Activated T-helper 1 cell treated with anti-CD3 and anti-CD28 coated beads, Interleukin-12 subunit alpha, Interleukin-12 subunit beta, Interleukin-2, Interleukin-4 antibody, amounts not matched to agents 30 ng/mL and 10 ng/mL and 1 ng/mL, durations not matched to agents 14 hours and 24 hours and 36 hours (primary cell): ENCODE measurements at places on chromosomes 13 and 19. TPM values are rescaled to one million over a fixed set of nuclear protein-coding genes. Genes with fewer than 3 reads are reported as not detected.

The ATP11A gene
- total RNA-seq: 90.4 and 97.8 TPM in 2 replicates

GRCh38 chr13:106883976-106884375 lies 316.0 kb upstream of the ARGLU1 start:
- no peaks in the 10 kb centered on the region for H3K27me3 ChIP-seq
- H3K27ac ChIP-seq: no peak overlapping the region
- H3K36me3 ChIP-seq: no peaks in the 10 kb centered on the region
- H3K4me3 ChIP-seq: no peak overlapping the region
- H3K4me1 ChIP-seq: no peaks in the 10 kb centered on the region
- no peak for DNase-seq

DNA sequence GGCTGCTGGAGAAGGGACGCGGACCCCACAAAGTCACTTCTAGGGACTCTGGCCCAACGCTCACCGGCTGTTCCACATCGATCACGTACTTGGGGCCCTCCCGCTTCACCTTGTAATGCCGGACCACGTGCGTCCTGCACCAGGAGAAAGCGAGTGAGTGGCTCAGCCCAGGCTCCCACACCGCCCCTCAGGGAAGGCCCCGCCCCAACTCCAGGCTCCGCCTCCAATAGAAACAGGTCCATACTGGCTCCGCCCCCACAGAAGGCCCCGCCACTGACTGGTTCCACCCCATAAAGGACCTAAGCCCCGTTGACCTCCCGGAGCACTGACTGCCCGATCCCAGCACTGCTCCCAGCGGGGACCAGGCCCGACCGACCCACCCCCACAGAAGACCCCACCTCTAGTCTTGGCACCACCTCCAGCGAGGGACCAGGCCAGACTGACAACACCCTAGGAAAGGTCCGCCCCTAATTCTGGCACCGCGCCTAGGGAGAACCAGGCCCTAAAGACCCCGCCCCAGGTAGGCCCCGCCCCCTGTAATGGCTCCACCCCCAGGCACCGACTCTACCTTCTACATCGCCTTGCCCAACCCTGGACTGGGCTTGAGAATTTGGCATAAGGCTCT lies 11.3 kb downstream of the STAP2 start:
- peak overlapping the region; percentile 84 for H3K4me3 ChIP-seq
- peaks cover 5% of the 10 kb centered on the region for H3K36me3 ChIP-seq

The ADAT3 gene
- 8.4 and 9.6 TPM in 2 replicates for total RNA-seq

DNA sequence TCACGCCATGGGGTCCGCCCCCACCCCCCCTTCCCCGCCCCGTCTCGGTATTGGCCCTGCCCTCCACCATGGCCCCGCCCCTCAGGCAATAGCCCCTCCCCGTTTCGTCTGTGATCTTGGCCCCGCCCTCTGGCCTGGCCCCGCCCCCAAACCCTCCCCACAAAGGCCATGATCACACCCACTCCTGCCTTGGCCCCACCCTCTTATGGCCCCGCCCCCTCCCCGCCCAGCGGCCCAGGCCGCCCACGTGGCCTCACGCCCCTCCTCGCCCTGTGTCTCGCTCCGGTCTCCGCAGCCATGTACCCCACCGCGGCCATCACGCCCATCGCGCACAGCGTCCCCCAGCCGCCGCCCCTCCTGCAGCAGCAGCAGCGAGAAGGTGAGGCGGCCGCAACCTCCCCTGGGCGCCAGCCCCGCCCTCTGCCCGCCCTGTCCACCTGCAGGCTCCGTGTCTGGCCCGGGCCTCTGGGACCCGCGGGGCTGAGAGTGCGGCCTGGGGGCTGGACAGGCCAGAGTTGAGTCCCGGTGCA lies 61.3 kb downstream of the CELF5 start:
- no peaks in the 10 kb centered on the region for H3K4me1 ChIP-seq
- H3K27me3 ChIP-seq: peaks cover 14% of the 10 kb centered on the region
- H3K36me3 ChIP-seq: no peaks in the 10 kb centered on the region
- DNase-seq: no peak
- H3K27ac ChIP-seq: no peak overlapping the region

DNA sequence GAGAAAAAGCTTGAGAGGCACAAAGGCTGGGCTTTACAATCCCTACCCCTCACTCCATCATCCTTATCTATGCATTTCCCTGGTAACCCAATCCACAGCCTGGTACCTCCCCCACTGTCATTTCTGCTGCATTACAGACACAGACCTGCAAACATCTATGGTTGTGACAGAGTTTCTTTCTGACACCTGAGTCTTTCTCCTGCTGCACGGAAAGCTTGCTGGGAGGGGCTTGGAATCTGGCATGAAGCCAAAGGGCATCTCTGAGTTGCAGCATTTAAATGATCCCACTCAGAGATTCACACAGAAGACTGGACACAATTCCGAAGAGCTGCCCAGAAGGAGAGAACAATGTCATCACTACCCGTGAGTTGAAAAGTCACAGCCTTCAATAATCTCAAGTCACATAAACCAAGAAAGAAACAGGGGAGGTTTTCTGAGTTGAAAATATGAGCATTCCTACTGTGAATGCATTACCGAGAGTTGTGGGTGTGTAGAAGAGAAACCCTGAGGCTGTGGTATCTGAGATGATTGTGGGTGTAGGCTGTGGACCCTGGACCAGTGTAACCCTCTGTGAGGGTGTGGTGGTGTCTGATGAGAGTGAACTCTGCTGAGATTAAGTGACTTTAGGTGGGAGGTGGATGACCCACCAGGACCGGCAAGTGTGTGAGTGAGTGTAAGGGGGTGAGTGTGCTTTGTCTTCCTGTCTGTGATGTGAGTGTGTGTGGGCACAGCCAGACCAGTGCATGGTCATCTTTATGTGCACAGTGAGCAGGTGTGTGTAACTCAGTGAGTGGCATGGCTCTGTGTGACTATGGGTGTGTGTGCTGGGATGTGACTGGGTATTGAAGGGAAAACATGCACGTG lies at the start of gene LGALS14:
LGALS14 (plus strand) TSS at position 301 of the 864 bp plus-strand sequence; CDS start at position 349, 48 bp downstream.
- H3K36me3 ChIP-seq: peaks cover 14% of the 10 kb centered on the region
- H3K4me3 ChIP-seq: peak within 1 kb of the TSS; percentile 53
- no peaks in the 10 kb centered on the region for H3K27me3 ChIP-seq
- peaks cover 34% of the 10 kb centered on the region for H3K4me1 ChIP-seq
- H3K27ac ChIP-seq: peak within 1 kb of the TSS; percentile 88

The KLHL1 gene
- total RNA-seq: not detected in 2 replicates

DNA sequence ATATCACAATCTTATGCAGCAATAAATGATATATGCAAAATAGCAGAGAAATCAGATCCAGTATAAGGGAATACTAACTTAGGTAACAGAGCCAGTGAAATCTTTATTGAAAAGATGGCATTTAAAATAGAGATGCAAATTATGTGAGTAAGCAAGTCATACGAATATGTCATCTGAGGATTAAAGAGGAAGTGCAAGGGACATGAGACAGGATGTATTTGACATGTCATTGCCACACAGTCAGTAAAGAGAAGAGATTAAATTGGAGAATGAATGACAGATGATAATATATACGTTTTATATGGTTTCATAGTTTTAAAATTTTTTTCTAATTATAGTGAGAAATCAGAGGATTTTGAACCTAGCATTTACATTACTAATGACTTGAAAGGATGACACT lies 426.4 kb downstream of the SLITRK5 start:
- no peaks in the 10 kb centered on the region for H3K36me3 ChIP-seq
- no peaks in the 10 kb centered on the region for H3K4me1 ChIP-seq
- no peaks in the 10 kb centered on the region for H3K27me3 ChIP-seq
- DNase-seq: no peak
- H3K27ac ChIP-seq: no peak overlapping the region

The SIGLEC12 gene
- total RNA-seq: 0.52 and 0.54 TPM in 2 replicates

DNA sequence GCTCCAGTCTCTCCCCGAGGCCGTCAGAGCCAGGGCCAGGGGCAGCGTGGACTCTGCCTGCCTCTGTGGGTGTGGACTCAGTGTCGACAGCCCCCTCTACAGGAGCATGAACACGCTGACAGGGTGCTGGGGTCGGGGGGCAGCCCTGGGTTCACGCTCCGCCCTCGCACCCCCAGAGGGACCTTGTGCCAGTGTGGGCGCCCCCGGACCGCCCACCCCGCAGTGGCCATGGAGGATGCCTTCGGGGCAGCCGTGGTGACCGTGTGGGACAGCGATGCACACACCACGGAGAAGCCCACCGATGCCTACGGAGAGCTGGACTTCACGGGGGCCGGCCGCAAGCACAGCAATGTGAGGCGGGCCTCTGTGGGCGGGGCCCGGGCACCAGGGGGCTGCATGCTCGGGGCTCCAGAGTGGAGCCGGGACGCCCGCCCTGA lies 8.3 kb downstream of the TRPM4 start:
- no peak overlapping the region for H3K4me3 ChIP-seq
- H3K4me1 ChIP-seq: no peaks in the 10 kb centered on the region
- DNase-seq: no peak
- H3K36me3 ChIP-seq: no peaks in the 10 kb centered on the region
- no peak overlapping the region for H3K27ac ChIP-seq

GRCh38 chr13:76965759-76966421 lies 17.6 kb downstream of the ACOD1 start:
- H3K27ac ChIP-seq: no peak overlapping the region
- peaks cover 3% of the 10 kb centered on the region for H3K27me3 ChIP-seq
- H3K4me3 ChIP-seq: no peak overlapping the region
- H3K4me1 ChIP-seq: no peaks in the 10 kb centered on the region
- no peak for DNase-seq

- no peak overlapping the region for H3K4me3 ChIP-seq
- no peaks in the 10 kb centered on the region for H3K4me1 ChIP-seq
- no peaks in the 10 kb centered on the region for H3K27me3 ChIP-seq
- DNase-seq: no peak
Measured at GRCh38 chr19:29326351-29326750, 113.4 kb upstream of the UQCRFS1 start.

- H3K4me3 ChIP-seq: no peak overlapping the region
- no peak overlapping the region for H3K27ac ChIP-seq
- H3K27me3 ChIP-seq: peaks cover 18% of the 10 kb centered on the region
- H3K36me3 ChIP-seq: no peaks in the 10 kb centered on the region
- no peak for DNase-seq
Measured at GRCh38 chr19:33199441-33200265, 5.5 kb downstream of the LRP3 start.

- H3K4me3 ChIP-seq: no peak overlapping the region
- no peak for DNase-seq
- no peaks in the 10 kb centered on the region for H3K27me3 ChIP-seq
- peaks cover 31% of the 10 kb centered on the region for H3K36me3 ChIP-seq
Measured at GRCh38 chr13:113641426-113641825, 16.6 kb downstream of the ATP4B start.

DNA sequence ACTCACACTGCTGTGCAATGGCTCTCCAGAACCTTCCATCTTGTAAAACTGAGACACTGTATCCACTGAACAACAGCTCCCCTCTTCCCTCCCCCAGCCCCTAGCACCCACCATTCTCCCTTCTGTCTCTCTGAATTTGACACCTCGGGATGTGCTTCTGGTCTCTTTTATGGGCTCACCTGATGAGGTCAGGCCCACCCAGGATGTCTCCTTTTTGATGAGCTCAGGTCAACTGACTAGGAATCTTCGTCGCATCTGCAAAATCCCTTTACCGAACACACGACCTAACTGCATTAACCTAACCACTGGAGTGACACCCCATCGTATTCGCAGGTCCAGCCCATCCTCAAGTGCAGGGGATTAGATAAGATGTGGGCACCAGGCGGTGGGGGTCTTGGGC lies 73.9 kb downstream of the GNG7 start:
- no peak overlapping the region for H3K27ac ChIP-seq
- peaks cover 2% of the 10 kb centered on the region for H3K36me3 ChIP-seq
- no peak for DNase-seq
- H3K27me3 ChIP-seq: no peaks in the 10 kb centered on the region

DNA sequence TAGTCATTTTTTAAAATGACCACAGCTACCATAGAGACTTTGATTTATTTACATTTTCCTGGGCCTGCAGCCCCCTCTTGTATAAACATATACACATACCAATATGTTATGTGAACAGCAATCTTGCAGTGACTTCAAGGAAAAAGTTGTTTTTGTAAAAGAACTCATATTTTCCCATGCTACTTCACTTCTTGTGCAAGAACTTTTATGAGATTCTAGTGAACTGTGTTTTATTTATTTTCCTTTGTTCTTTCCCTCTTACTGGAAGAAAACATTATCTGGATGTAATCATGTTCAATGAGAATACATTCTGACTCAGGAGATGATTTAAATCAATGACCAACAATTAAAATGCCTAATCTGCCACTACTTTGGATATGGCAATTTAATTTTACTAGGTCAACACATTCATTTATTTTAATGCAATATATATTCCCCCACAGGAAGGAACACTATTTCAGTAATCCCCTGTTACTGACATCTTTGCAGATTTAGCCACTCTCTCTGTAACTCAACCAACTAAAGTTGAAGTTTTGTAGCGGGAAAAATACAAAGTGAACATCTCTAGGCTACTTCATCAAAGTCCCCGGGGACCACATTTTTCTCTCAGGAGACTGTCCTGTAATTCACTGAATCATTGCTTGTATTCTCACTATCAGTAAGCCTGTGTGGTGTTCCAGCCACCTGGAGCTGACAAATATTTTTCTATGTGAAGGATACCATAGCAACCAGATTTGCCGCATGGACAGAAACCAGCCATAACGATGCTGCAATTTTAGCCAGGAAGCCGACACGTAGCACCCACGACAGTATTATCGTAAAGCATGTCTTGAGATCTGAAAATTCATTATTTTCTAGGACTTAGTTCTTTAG lies 90.5 kb downstream of the STARD13 start:
- peaks cover 40% of the 10 kb centered on the region for H3K4me1 ChIP-seq
- DNase-seq: no peak
- H3K27me3 ChIP-seq: no peaks in the 10 kb centered on the region
- peak overlapping the region; percentile 73 for H3K27ac ChIP-seq
- H3K36me3 ChIP-seq: peaks cover 7% of the 10 kb centered on the region

The CDX2 gene
- total RNA-seq: not detected in 2 replicates

The CALR3 gene
- total RNA-seq: not detected in 2 replicates

The LAIR1 gene
- 9.2 and 9.4 TPM in 2 replicates for total RNA-seq

DNA sequence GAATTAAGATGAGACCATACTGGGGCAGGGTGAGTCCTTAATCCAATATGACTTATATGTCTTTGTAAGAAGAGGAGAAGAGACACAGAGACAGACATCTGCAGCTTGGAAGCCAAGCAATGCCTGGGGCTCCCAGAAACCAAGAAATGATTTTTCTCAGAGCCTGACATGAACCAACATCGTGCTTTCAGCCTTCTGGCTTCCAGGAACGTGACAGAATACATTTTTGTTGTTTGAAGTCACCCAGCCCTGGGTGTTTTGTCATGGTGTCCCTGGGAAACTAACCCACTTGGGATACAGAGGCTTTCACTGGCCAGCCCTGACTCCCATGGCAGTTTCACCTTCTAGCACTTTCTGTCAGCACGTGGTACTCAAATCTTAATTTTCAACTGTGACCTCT lies 95.3 kb upstream of the SLC10A2 start:
- no peak overlapping the region for H3K4me3 ChIP-seq
- no peak for DNase-seq

DNA sequence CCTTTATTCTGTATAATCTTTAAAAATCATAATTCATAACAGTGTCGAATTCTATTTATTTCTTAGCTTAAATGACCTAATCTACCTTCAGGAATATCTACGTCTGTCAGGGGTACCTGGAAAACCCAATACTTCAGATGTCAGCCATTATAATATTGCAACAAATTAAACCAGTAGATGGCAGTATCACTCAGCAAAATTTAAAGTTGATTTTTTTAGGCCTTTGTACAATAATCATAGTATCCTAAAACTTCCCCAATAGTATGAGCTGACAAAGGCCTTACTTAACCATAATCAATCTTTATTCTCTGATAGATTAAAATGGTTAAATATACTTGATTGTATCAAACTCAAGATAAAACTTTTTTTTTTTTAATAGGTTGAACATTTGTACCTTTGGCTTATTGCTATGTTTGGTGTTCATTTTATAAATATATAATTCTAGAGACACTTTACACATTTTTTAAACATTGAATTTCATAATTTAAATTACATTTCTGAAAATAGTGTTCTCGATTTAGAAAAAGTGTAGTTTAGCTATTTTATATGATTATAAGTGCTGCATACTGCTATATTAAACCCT lies 830.2 kb upstream of the SPRY2 start:
- no peak for DNase-seq
- H3K4me3 ChIP-seq: no peak overlapping the region
- H3K36me3 ChIP-seq: no peaks in the 10 kb centered on the region
- no peak overlapping the region for H3K27ac ChIP-seq

The IFNL1 gene
- total RNA-seq: 0.23 TPM in 1 of 2 replicates, not detected in the other
